ENCODE measurements at places on chromosomes 4 and X.
A peak's percentile ranks its signal among the peaks of the same experiment; 100 is the strongest.

DNA sequence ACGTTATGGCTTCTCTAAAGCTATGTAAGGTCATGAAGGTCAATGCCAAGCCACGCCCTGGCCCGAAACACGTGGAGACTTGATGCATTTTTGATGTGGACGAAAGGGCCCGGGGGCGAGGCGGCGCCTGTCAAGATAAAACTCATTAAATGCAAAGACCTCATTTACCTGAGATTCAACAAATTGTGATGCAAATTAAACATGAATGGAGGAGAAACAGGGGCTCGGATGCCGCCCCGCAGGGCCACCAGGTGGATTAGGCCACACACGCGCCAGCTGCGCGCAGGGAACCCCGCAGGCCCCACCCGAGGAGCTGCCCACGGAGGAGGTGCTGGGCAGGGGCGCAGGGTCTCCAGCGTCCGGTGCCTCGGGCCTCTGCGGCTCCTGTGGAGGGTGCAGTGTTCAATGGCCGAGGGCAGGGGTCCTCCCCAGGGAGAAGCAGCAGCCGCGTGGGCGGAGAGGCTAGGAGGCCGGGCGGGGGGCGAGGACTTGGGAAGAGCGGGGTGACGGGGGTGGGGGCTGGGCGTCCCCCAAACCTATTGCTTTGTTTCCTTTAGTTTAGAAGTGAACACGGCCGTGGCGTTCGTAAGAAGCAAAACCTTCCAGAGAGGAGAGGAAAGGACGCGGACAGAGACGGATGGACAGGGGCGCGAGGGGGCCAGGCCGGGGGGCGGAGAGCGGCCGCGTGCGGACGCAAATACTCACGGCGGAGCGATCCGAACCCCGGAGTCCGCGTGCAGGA lies 40.4 kb downstream of the CPLX1 start:
- no peak for DNase-seq

DNA sequence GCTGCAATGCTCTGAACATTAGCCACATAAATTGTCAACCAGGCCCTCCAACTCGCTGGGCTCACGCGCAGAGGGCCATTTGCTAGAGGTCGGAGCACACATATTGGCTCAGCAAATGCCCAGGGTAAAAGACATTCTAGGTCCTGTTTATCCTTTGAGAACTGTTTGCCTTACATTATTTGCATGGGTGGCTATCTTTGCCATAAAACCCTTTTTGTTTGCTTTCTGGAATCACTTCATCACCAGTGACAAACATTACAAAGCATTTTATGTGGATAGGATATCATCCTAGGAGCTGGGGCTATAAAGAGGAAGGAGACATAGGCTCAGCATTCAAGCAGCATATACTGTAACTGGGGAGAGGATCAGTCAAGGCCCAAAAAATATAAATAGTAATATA lies 149.2 kb upstream of the RAI2 start:
- DNase-seq: no peak

DNA sequence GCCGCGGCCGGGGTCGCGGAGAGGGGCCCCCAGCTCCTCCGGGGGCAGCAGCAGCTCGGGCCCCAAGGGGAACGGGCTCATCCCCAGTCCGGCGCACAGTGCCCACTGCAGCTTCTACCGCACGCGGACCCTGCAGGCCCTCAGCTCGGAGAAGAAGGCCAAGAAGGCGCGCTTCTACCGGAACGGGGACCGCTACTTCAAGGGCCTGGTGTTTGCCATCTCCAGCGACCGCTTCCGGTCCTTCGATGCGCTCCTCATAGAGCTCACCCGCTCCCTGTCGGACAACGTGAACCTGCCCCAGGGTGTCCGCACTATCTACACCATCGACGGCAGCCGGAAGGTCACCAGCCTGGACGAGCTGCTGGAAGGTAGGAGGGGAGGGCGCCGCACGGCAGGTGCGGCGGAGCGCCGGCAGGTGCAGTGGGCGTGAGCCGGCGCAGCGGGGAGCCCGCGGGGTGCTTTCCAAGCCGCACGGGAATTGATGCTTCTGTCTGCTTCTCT lies 886 bp downstream of the DCLK2 start:
- DNase-seq: peak; percentile 31

DNA sequence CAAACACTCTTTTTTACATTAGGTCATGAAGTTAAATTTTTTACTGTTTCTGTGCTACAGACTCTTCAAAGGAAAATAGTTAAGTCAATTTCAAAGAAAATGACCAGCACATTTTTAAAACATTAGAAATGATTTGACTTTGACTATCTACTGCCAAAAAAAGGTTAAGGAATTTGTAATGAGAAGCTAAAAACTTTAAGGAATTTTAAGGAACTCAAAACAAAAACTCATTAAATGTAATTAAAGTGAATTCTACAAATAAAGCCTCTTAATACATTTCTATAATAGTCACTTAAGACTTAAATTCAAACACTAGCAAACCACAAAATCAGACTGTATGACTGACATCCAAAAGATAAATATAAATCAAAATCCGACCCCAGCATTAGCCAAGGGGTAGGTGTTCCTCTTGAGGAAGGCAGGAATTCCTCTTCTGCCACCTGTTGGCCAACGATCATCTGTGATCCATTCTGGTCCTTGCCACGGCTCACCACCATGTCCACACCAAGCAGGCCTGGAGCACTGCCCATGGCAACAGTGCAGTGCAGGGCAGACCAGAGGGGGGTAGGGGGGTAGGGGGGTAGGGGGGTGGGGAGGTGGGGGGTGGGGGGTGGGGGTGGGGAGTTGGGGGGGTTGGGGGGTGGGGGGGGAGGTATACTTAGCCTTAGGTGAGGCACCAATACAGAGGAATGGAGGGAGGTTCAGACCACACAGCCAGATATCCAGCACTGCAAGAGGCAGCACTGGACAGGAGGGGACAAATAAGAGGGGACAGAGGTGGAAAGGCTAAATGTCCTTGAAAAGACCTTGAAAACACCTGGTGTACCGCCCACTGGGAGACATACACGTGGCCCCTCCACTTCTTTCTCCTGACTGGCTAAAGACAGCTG lies 287.4 kb downstream of the CHIC1 start:
- peak; percentile 50 for DNase-seq

- DNase-seq: no peak
Measured at GRCh38 chrX:107738272-107738671, 37.3 kb downstream of the TSC22D3 start.

- DNase-seq: no peak
Measured at GRCh38 chr4:164261831-164262230, 492.1 kb upstream of the SMIM31 start.

DNA sequence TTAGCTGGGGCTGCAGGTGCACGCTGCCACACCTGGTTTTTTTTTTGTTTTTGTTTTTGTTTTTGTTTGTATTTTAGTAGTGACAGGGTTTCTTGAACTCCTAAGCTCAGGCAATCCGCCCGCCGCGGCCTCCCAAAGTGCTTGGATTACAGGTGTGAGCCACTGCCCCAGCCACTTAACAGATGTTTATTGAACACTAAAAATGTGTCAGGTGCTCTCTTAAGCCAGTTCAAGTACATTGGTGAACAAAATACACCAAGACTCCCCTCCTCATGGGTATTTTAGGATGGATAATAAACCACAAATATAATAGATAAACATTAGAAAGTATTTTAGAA lies 69.9 kb downstream of the TRAPPC11 start:
- no peak for DNase-seq

GRCh38 chrX:37684973-37685372 lies 618 bp upstream of the XK start:
- no peak for DNase-seq

DNA sequence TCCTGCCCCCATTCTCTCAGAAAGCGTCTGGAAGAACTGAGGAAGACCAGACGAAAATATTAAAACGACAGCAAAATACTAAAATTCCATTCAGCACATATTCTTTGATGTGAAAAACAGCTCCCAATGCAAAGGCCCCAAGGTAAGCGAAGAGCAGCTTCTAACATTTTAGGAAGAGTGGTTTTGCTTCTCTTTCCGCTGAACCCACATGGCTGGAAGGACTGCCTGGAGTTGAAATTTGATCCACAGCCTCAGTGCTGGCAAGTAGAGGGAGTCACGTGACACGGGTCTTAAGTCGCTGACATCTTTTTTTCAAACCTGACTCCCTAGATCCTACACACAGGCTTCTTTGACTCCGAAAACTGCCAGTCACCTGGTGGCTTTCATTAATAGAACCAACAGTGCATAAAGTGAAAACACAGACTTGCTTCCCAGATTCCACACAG lies at the start of gene FAM13A:
Gene FAM13A (minus strand): TSS at position 233 of the 446 bp plus-strand sequence. CDS start 221 bp downstream, at position 12.
- DNase-seq: peak; percentile 89

GRCh38 chrX:17021851-17022604 lies 75.6 kb downstream of the REPS2 start:
- no peak for DNase-seq

GRCh38 chr4:162408309-162408708 lies 244.5 kb upstream of the FSTL5 start:
- no peak for DNase-seq

- no peak for DNase-seq
Measured at GRCh38 chr4:142845293-142846107, 601 bp downstream of the INPP4B start.
